Activated naive CD8-positive, alpha-beta T cell treated with anti-CD3 and anti-CD28 coated beads, Interleukin-2, amount 10 ng/mL, durations not matched to agents 7 days and 5 days (primary cell): ENCODE measurements at places on chromosomes 5 and 9.

DNA sequence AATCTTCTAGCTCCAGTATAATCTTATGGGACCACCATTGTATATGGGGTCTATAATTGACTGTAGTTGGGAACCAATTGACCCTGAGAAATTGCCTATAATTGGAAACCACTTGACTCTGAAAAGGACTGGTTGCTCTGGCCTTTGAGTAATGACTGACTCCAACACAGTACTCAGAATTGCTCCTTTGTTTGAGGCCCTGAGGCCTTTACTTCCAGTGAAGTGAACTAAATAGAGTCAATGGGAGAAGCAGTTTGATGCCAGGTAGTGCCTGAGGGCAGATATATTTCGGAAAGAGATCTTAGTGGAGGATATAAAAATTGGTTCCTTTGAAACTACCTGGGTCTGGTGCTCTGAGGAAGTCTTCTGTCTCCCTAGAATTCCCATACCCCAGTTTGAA lies 16.0 kb upstream of the TMEM171 start:
- H3K27me3 ChIP-seq: peaks cover 20% of the 10 kb centered on the region
- H3K4me3 ChIP-seq: no peak overlapping the region
- no peak for DNase-seq
- H3K36me3 ChIP-seq: no peaks in the 10 kb centered on the region
- H3K27ac ChIP-seq: no peak overlapping the region

DNA sequence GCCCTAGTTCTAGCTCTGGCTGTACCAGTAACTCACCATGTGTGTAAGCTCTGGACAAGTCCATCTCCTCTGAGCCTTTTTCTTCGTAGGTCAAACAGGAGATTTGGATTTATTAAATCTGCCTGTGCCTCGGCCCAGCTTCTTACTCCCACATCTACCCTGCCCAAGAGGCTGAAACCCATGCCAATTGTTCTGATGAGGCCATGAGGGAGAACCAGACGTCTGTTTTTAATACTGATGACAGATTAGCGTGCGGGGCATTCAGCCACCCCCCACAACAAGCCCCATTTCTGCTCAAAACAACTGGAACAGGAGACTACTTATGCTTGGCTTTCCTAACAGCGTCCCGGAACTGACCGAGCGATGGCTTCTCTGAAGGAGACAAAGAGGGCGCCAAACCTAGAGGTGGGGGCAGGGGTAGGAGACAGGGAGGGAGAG lies 81.2 kb upstream of the TRIM32 start:
- H3K36me3 ChIP-seq: peaks cover 4% of the 10 kb centered on the region
- H3K4me1 ChIP-seq: no peaks in the 10 kb centered on the region
- no peak for DNase-seq
- H3K27me3 ChIP-seq: no peaks in the 10 kb centered on the region
- no peak overlapping the region for H3K27ac ChIP-seq

GRCh38 chr9:72996684-72997314 lies 43.9 kb upstream of the ALDH1A1 start:
- H3K27ac ChIP-seq: no peak overlapping the region
- peaks cover 15% of the 10 kb centered on the region for H3K27me3 ChIP-seq
- H3K4me3 ChIP-seq: no peak overlapping the region
- no peak for DNase-seq

DNA sequence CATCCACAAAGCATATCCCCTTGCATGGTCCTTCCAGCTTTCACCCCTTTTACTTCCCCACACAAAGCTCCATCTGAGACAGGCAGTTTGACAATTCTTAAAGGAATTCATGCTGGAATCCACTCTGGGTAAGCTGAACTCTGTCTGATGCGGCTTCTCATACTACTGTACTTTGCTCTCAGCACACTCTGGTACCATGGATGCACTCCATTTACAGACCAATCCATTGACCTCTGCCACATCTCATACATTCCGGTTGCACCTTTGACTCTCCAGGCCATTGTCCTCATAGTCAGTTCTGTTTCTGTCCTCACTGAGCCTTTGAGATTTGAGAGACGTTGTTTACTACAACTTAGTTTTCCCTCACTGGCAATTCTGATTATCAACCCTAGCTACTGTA lies 12.2 kb downstream of the SPATA9 start:
- peaks cover 2% of the 10 kb centered on the region for H3K4me1 ChIP-seq
- no peak for DNase-seq
- H3K27ac ChIP-seq: no peak overlapping the region
- H3K36me3 ChIP-seq: no peaks in the 10 kb centered on the region

DNA sequence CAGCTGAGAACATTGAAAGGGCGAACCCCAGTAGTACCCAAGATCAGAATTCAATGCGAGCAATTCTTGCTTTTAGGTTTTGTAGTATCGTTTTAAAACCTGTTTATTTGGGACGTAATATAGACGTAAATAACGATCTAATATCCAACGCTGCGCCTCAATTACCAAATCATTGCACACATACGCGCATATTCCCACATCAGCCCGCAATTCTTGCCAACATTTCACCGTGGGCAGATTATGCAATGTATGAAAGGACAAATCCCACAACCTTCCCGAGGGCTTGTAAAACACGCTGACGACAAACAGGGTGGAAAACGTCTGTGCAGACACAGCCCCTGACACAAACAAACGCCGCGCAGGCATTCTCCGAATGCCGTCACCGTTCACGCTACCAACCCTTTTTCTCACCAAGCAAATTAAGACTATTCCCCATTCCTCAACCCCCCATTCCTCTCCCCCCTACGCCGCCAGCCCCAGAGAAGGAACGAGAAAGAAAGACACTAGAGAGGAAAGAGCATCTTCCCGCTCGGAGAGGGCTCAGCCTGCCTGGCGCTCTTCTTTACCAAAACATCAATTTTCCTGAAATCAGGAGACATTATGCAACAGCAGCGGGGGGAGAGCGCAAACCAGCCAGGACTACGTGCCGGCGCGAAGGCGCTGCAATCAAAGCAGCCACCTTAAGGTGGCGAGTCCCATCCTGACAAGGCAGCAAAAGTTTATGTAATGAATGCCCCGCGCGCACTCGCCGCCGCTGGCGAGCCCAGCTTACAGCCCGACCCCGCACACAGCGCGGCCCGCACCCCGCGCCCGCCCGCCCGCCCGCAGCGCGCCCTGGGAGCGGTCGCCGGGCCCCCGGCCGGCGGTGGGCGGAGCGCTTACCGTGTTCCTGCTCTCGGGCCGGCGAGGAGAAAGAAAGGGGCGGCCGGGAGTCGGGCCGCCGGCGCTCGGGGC lies 597 bp downstream of the NFIL3 start:
- H3K4me3 ChIP-seq: peak overlapping the region; percentile 90
- H3K36me3 ChIP-seq: peaks cover 10% of the 10 kb centered on the region
- H3K27ac ChIP-seq: peak overlapping the region; percentile 77
- peaks cover 47% of the 10 kb centered on the region for H3K4me1 ChIP-seq
- peak; percentile 79 for DNase-seq

DNA sequence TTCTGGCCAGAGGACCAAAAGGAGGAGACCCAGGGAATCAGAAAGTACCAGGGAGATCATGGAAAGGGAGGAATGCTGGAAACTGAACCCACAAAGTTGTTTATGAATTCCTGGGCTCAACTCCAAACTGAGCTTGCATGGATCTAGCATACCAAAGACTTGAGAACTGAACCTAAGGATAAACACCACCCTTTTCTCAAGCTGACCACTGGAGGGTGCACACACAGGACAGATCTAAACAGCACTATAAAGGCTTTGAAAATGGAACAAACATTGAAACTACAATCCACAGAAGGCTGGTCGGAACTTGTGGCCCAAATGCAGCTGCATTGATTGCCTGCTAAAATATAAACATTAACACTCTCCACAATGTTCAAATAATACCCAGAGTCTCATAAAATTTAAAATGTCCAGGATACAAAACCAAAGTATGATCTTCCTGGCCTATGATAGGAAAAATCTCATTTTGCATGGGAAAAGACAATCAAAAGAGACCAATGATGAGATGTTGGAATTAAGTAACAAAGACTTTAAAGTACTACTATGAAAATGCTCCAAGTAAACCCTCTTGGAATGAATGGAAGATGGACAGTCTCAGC lies 15.6 kb upstream of the IRF1 start:
- no peak overlapping the region for H3K4me3 ChIP-seq
- H3K27ac ChIP-seq: no peak overlapping the region
- DNase-seq: no peak
- H3K36me3 ChIP-seq: peaks cover 2% of the 10 kb centered on the region
- no peaks in the 10 kb centered on the region for H3K27me3 ChIP-seq
- H3K4me1 ChIP-seq: peaks cover 7% of the 10 kb centered on the region

DNA sequence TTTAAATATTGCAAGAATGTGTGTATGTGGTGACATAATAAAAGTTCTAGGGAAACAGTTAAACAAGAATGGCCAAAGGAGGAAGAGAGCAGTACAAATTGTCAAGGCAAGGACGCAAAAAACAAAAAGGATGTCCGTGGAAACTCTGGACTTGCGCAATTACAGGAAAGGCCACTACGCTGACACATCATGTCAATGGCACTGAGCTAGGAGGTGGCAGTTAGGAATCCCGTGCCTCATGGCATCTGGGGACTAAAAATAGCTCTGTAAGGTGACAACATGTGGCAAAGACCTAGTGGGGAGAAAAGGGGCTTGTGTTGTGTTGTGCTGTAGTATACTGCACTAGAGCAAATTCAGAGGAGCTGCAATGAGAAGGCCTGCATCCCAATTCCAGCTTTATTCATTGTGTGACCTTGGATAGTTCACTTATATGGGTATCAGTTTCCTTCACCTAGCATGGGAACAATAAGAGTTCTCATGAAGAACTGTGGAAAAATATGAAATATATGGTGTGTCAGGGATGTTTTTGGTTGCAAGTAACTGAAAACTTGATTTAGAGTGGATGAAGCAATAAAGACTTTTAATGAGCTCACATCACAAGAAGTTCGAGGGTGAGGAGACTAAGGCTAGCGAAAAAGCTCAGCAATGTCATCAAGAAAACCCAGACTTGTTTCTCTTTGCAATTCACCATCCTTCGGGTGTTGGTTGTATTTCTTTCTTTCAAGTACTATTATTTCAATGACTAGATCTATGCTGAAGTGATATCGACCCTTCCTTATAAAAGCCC lies 124.1 kb upstream of the STC2 start:
- H3K4me3 ChIP-seq: no peak overlapping the region
- DNase-seq: no peak
- H3K4me1 ChIP-seq: no peaks in the 10 kb centered on the region
- H3K27me3 ChIP-seq: peaks cover 2% of the 10 kb centered on the region
- no peak overlapping the region for H3K27ac ChIP-seq

DNA sequence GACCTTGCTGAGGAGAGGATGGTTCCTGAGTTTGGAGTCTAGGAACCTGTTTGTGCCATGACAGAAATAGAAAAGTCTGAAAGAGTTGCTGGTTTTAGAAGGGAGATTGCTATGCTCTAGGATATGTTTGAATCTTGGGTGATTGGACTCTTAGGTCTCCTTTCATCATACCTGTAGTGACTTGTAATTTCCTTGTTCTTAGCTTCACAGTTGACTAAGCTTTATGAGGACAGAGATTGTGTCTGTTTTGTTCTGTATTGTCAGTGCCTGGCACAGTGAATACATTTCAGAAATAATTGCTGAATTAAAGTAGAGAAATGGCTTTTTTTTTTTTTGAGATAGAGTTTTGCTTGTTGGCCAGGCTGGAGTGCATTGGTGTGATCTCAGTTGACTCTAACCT lies 31.5 kb downstream of the GAPVD1 start:
- no peak for DNase-seq
- H3K36me3 ChIP-seq: peaks cover 2% of the 10 kb centered on the region
- H3K4me3 ChIP-seq: no peak overlapping the region

GRCh38 chr9:107138261-107138992 lies 144.7 kb upstream of the RAD23B start:
- H3K27ac ChIP-seq: no peak overlapping the region
- DNase-seq: no peak
- no peaks in the 10 kb centered on the region for H3K36me3 ChIP-seq
- peaks cover 2% of the 10 kb centered on the region for H3K27me3 ChIP-seq
- H3K4me3 ChIP-seq: no peak overlapping the region

- DNase-seq: no peak
- H3K4me3 ChIP-seq: no peak overlapping the region
- peaks cover 95% of the 10 kb centered on the region for H3K27me3 ChIP-seq
- peaks cover 20% of the 10 kb centered on the region for H3K4me1 ChIP-seq
- H3K36me3 ChIP-seq: peaks cover 3% of the 10 kb centered on the region
Observed at GRCh38 chr5:173242675-173243121, 7.7 kb upstream of the NKX2-5 start.

GRCh38 chr5:62621280-62621679 lies 42.7 kb downstream of the LRRC70 start:
- peaks cover 3% of the 10 kb centered on the region for H3K4me1 ChIP-seq
- no peak overlapping the region for H3K27ac ChIP-seq
- H3K4me3 ChIP-seq: no peak overlapping the region
- DNase-seq: no peak

DNA sequence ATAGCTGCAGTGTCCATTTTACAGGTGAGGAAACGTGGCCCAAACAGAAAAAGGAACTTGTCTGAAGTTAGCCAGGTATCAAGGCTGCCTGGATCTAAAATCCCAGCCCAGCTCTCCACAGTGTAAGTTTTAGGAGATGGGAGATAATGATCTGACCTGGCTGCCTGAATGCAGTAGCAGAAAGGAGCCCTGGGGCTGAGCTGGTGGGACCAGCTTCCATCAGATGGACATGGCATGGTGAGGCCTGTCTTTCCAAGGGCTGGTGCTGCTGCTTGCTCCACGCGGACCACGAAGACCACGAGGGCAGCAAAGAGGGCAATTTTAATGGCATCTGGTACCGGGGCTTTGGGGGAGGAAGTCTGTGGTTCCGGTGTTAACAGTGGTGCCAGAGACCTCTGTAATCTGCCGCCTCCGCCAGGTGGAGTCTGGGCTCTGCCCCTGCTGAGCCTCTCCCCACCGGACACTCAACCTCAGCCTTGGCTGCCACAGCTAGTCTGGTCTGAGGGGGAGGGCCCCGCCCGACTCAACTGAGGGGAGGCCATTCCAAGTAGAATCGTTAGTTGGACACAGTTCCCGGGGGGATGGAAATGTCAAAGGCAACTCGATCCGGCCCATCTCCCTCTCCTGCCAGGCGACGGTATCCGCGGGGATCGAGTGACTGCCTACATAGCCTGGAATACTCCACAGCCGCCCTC lies 650 bp downstream of the MYORG start:
- H3K27me3 ChIP-seq: peaks cover 1% of the 10 kb centered on the region
- peaks cover 12% of the 10 kb centered on the region for H3K36me3 ChIP-seq
- H3K4me3 ChIP-seq: peak overlapping the region; percentile 95
- H3K4me1 ChIP-seq: peaks cover 26% of the 10 kb centered on the region
- DNase-seq: peak; percentile 68
- peak overlapping the region; percentile 91 for H3K27ac ChIP-seq

DNA sequence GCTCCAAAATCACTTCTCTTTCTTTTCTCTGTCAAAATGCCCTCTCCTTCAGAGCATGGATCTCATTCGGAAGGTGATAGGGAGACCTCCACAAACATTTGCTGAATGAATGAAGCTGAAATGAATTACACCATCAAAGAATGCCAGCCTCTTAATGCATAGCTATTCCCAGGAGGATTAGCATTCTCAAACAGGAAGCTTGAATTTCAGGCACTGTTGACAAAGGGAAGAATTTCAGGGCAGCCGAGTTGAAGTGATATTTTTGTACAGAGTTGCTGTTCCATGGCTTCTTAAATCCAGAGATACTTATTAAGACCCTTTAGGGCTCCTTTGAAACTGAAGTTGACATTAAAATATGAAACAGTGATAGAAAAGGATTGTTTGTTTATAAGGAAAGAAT lies 18.8 kb downstream of the HBEGF start:
- H3K4me3 ChIP-seq: no peak overlapping the region
- peaks cover 7% of the 10 kb centered on the region for H3K36me3 ChIP-seq
- H3K27ac ChIP-seq: no peak overlapping the region
- H3K27me3 ChIP-seq: peaks cover 9% of the 10 kb centered on the region

GRCh38 chr9:3479514-3480352 lies 46.1 kb downstream of the RFX3 start:
- H3K27ac ChIP-seq: no peak overlapping the region
- no peak overlapping the region for H3K4me3 ChIP-seq
- H3K27me3 ChIP-seq: no peaks in the 10 kb centered on the region
- DNase-seq: no peak
- peaks cover 35% of the 10 kb centered on the region for H3K36me3 ChIP-seq
